ENCODE measurements at places on chromosomes 12 and 14.
A peak's percentile ranks its signal among the peaks of the same experiment; 100 is the strongest.

GRCh38 chr12:77122661-77123060 is 57.3 kb upstream of the E2F7 start:
- no peak for DNase-seq

DNA sequence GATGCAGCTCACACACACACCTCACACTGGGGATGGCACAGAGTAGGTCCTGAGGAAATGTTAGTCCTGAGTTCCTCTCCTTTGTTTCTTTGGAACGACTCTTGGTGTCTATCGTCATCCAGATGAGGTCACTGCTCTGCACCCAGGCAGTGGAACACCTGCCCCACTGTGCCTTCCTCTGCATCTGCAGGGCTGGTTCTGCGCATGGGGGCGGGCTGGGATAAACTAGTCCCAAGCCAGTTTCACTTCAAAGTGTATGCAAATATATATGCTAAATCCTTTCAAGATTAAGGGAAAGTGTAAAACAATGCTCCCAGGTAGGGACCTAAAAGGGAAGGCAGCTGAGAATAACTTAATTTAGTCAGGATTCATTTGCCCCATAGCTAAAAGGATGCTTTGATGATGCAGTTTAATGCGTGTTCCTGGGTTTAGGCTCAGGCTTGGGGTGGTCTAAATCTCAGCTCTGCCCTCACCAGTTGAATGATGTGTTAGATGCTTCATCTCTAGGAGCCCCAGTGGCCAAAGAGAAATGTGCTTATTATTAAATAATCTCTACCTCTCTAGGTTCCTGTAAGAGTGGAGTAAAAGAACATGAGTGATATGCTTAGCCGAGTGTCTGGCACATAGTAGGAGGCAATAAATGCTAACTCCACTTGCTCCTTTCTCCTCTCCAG is 47.1 kb upstream of the OVCH1 start:
- DNase-seq, result no peak

- no peak for DNase-seq
These were observed 13.6 kb downstream of the CCDC198 start for GRCh38 chr14:57480051-57480450.

- no peak for DNase-seq
These were observed 67.0 kb downstream of the SDR9C7 start for GRCh38 chr12:56867216-56867615.

- DNase-seq, result no peak
These were observed 27.9 kb downstream of the ACTN1 start for GRCh38 chr14:68951035-68951797.

- no peak for DNase-seq
These were observed 52.6 kb downstream of the GPHB5 start for GRCh38 chr14:63266106-63266505.

GRCh38 chr12:65427646-65428045 is 149.2 kb downstream of the MSRB3 start:
- DNase-seq, result no peak

DNA sequence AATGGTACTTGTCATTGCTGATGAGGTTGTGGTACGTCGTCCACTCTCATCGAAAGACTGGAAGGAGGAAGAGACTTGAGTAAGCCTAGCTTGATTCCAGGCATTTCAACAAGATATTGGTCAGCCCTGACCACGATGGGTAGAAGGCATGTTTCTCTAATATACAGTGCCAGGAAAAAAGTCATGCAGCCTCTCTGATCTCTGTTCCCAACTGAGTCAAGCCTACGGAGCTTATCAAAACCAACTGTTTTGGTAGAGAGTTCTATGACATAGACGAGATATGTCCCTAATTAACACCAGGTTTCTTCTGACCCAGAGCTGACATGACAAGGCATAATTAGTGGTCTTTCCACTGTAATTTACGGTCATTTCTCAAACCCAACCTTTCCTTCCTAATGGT is 58.5 kb downstream of the NIN start:
- no peak for DNase-seq

- DNase-seq, result no peak
These were observed 16.3 kb downstream of the AKAP6 start for GRCh38 chr14:32345311-32345791.

- peak; percentile 8 for DNase-seq
These were observed 229.4 kb downstream of the CNTN1 start for GRCh38 chr12:40921563-40922163.

- no peak for DNase-seq
These were observed 16.0 kb upstream of the ASPG start for GRCh38 chr14:104069541-104069940.

DNA sequence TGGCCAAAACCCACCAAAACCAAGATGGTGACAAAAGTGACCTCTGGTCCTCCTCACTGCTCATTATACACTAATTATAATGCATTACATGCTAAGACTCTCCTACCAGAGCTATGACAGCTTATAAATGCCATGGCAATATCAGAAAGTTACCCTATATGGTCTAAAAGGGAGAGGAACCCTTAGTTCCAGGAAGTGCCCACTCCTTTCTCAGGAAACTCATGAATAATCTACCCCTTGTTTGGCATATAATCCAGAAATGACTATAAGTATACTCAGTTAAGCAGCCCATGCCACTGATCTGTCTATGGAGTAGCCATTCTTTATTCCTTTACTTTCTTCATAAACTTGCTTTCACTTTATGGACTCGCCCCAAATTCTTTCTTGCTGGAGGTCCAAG is 43.0 kb upstream of the FUT8 start:
- no peak for DNase-seq

DNA sequence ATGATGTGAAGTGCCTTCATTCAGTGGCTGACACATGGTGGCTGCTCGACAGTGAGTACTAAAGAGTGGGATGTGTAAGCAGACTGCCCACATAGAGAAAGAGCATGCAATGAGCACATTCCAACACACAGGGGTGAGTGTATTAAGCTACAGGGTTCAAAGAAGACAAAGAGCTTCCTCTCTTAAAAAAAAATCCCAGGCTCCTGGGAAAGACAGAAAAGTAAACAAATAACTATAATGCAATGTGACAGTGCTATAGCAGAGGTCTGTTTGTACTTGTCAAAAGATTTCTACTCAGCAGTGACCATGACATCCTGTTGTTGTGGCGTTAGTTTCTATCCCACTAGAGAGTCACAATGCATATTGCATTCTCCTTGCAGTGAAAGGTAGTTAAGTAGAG is 12.4 kb upstream of the PCNX1 start:
- no peak for DNase-seq

DNA sequence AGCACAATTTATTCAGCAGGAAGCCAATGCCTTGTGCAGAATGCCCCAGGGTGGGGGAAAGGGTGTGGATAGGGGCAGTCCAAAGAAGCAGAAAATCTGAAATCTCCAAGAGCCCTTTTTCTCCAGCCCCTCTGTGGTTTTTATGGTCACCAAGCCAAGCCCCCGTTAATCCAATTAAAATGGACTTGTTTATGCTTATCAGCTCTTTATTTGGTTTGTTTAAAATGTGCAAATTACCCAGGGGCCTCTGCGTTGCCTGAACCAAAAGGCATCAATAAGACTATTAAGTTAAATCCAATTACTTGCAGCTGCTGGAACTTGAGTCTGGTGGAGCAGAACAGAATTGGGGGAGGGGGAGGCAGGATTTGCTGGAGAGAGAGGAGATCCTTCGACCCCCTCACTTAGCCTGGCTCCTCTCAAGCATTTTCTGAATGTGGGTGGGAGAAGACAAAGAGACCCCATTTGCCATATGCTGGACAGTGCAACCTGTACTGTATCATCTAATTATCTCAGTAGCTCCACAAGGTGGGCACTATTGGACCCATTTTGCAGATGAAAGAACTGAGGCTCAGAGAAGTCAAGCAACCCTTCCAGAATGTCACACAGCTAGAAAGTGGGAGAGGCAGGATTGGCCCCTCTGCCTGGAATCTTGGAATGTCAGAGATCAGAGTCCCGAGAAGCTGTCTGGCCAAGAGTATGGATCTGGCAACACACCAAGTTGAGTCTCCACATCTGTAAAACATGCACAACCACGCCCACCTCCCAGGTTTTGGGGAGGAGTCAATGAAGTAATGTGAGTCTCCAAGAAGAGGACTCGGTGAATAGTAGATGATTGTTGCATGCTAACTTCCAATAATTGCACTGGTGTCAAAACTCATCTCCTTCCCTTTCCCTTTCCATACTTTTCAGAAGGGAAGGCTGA is 66.9 kb downstream of the CMKLR1 start:
- DNase-seq, result no peak

DNA sequence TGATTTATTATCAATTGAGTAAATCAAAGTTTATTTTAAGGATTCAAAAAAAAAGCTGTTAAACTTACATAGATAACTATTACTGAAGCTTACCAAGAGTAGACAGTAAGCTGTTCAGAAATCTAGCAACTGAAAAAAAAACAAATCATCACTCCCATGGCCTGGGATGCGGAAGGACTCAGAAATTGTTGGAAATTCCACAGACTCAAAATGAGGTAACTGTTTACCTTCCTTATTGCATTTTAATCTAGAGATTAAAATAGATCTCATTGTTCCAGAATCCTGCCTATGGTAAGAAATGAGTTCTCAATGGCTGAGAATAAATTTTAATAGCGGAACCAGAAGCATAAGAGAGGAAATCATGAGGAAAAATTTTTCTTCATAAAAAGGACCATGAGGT is 87.2 kb downstream of the PPM1H start:
- no peak for DNase-seq

GRCh38 chr12:114769634-114770033 is 85.7 kb upstream of the TBX3 start:
- no peak for DNase-seq

DNA sequence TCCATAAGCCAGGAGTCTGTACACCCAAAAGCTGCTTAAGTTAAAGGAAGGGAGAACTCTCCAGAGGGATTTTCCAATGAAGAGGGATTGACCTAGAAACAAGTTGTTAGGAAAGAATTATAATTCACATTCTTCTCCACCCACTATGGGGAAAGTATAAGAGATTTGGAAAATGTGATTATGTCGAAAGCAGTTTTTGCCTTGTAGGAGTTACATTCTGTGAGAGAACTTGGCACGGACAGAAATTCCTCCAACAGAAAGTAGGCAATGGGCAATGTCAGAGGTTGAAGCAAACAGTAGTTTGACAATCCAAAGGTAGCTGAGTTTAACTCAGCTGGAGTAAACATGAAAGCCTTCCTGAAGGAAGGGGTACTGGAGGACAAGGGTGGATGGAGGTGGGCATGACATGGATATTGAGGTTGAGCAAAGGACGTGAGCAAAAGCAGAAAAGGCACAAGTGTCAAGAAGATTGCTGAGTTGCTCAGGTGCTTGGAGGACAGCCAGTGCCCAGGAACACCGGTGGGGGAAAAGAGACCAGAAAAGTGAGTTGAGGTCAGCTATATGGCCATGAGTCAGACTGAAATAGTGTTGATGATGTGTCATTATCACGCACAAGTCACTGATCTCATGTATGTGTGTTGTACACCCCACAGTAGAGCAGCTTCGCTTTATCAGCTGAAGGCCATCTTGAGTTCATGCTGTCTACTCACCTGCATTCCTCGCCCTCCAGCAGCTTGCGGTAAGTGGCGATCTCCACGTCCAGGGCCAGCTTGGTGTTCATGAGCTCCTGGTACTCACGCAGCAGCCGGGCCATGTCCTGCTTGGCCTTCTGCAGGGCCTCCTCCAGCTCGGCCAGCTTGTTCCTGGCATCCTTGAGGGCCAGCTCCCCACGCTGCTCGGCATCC is 4.0 kb downstream of the KRT5 start:
- no peak for DNase-seq

- DNase-seq, result no peak
These were observed 57.6 kb downstream of the C12orf56 start for GRCh38 chr12:64332938-64333337.

- peak; percentile 38 for DNase-seq
These were observed 6.9 kb upstream of the NTS start for GRCh38 chr12:85866986-85867776.
